ENCODE measurements at places on chromosomes 3 and 15.

DNA sequence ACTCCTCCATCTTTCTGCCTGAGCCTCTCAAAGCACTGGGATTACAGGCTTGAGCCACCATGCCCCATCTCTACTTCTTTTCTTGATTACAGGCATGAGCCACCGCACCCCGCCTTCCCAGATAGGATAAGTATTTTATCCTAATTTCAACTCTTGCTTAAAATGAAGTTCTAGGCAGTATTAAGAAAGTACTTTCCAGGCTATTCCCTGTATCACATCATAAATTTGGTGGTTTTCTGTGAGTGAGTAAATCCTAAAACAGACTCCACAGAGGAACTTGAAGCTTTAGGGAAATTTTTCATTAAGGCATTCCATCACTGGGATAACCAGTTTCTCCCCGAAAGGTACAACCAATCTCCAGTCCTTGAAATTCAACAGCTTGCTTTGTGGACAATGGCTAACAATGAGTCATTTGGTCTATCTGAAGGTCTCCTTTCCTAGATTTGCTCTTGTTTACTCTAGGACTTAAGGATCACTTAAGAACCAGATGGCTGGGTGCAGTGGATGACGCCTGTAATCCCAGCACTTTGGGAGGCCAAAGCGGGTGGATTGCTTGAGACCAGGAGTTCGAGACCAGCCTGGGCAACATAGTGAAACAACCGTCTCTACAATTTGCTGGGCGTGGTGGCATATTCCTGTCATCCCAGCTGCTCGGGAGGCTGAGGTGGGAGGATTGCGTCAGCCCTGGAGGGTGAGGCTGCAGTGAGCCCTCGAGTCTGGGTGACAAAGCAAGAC lies 49.7 kb upstream of the SKIL start:
- no peak for DNase-seq

GRCh38 chr3:150773616-150774192 lies 10.7 kb upstream of the SIAH2 start:
- no peak for DNase-seq

DNA sequence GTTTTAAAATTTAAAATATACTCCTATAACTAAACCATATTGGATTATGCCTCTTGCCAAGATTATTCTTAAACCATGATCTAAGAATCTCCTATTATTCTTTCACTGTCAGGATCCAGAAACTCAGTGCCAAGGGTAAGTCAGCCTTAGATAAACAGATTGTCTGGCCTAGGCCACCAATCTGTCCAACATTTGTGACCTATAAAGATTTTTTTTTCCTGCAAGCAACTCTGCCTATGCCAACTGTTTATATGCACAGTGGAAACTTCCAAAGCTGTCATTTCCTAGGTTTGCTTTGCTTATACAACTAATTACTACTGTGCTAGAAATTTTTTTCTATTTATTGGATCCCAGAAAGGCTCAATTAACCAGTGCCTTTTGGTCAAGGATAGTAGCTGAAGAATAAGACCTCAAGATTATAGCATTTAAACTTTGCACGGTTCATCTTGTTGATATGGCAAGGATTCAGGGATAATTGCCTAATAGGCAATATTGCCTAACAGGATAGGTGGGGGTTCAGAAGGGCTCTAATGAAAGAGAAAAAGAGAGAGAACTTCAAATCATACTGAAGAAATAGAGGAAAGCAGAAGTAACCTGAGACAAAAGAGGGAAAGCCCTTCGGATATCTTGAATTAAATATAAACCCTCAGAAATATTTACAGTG lies 22.8 kb downstream of the GAP43 start:
- DNase-seq, result no peak

GRCh38 chr3:80350771-80351170 lies 583.0 kb upstream of the ROBO1 start:
- DNase-seq, result no peak
